EH (cell line): ENCODE measurements at places on chromosomes 1 and 21.

DNA sequence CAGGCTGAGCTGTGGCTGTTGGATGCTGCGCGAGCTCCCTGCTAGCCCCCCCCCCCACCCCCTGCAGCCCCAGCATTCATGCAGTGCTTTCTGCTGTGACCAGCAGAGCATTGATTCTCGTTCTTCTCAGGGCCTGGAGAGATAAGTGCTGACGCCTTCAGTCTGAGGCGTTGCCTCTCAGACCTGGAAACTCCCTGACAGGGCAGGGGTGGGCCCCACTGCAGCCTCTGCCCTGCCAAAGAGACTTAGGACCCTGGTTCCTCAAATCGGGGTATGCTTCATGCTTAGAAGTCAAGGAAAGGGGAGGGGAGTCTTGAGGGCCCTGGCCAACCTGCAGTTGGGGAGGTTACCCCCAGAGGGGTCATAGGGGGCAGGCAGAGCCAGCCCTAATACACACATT is 38.5 kb downstream of the PTPRF start:
- no peak for DNase-seq

GRCh38 chr21:39334611-39335010 is 14.3 kb downstream of the HMGN1 start:
- no peak for DNase-seq

GRCh38 chr1:67970088-67970487 is 80.3 kb downstream of the DIRAS3 start:
- DNase-seq: peak; percentile 90

DNA sequence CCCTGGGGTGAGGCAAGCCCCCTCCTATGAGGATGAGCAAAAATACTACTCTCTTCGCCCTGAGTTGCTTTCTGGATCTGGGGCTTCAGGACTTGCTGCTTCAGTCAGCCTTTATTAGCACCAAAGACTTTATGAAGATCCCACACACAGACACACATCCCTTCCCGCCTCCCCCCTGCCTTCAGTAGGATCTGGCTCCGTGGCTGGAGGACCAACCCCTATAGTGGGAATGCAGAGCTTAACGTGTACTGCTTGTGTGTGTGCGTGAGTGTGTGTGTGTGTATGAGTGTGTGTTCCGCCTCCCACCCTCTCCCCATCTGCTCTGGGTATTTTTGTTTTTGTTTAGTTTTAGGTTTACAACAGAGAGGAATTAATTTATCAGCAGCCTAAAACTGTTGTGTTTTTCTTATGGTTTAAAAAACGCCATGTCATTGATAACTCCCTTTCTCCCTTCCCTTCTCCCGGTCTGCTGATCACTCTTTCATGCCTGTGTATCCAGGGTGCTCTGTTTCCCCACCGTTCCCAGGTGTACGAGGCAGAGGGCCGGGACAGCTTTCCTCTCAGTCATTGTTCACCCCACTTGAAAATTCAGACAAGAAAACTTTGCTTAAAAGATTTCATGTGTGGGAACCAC is 27.5 kb upstream of the ZFP69B start:
- DNase-seq: no peak

DNA sequence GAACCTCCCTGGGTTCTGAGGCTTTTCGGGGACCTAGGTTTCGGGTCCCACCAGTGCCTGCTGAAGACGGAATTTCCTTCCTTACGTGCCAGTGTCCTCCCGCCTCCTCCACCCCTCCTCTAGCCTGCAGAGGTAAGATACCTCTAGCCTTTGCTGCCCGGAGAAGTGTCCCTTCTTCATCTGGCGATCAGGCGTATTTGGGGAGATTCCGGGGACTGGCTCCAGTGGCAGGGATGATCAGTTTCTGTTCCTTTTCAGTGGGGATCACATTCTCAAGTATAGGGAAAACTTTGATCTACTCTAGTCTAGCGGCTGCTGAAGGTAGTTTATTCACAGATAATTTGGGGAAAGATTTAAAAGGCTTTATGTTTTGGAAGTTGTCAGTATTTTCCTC is 674 bp downstream of the CEP350 start:
- DNase-seq: no peak

- DNase-seq: peak; percentile 18
These were observed 5.7 kb downstream of the MAN1A2 start for GRCh38 chr1:117372863-117373412.

- DNase-seq: no peak
These were observed 232.4 kb downstream of the SEC16B start for GRCh38 chr1:177737456-177737855.

DNA sequence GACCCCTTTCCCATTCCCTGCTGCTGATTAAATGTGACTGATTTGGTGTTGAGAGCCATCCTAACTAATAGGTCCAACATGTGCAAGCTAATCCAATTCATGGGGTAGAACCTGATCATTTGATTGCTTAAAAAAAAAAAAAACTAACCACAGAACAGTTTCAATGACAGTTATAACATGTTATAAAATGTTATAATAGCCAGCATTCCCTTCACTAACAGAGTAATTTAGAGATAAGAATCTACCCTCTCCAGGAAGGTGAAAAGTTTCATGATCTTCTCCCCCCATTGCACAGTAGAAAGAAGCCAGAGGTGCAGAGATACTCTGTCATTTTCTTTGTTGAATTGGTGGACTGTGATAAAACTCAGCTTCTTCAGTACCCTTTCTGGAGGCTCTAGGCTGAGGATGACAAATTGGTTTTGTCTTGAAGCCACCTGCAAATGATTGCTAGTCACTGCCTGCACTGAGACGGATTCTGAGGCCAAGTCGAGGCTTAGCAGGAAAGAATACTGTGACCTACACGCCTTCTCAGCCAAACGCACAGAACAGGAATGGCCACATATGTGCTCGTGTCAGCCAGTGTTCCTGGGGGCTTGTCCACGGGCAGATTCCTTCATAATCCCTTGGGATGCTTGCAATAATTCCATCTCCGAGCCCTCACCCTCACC is 215.7 kb upstream of the IRF2BP2 start:
- no peak for DNase-seq

GRCh38 chr1:73674945-73675561 is 522.9 kb downstream of the LRRIQ3 start:
- DNase-seq: no peak

GRCh38 chr1:11377001-11377583 is 101.9 kb upstream of the DISP3 start:
- DNase-seq: no peak

DNA sequence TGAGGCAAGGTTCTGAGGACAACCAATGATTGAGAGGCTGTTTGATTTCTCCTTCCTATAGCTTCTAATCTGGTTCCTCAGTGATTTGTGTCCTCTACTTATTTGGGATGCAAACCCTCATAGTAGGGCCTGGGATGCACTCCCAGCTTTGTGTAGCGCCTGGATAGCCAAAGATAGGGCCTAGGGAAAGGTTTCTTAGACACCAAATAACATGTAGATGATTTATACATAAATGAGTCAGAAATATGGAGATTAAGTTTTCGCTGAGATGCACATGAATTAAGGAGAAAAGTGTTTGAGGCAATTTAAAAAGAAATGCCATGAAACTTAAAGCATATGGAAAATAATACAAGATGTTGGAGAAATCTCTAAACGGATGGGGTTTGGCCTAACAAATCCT is 66.0 kb upstream of the LMO4 start:
- DNase-seq: no peak

GRCh38 chr21:29849735-29850176 is 90.0 kb downstream of the GRIK1 start:
- DNase-seq: peak; percentile 72

GRCh38 chr1:1569341-1569740 is 5.3 kb downstream of the SSU72 start:
- DNase-seq: no peak

- DNase-seq: no peak
These were observed 54.4 kb upstream of the TRABD2B start for GRCh38 chr1:48051466-48052126.

DNA sequence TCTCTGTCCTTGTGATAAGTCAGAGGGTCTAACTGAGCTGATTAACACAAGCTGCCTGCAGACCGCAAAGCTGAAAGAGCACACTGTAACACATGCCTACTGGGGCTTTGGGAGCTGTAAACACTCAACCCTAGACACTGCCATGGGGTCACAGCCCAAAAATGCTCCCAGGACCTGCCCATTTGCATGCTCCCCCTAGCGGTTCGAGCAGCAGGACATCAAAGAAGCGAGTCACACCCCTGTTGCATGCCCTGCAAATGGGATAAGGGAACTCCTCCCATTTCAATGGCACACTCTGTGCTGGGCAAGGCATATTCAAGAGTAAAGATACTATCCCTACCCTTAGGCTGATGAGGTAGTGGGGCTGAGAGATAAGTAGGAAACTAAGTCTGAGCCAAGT is 22.8 kb downstream of the LCE3E start:
- peak; percentile 1 for DNase-seq
